ENCODE measurements at places on chromosomes 7 and 10.
A peak's percentile ranks its signal among the peaks of the same experiment; 100 is the strongest.

- DNase-seq = no peak
These were observed 695 bp upstream of the CLDN4 start for GRCh38 chr7:73829921-73830680.

DNA sequence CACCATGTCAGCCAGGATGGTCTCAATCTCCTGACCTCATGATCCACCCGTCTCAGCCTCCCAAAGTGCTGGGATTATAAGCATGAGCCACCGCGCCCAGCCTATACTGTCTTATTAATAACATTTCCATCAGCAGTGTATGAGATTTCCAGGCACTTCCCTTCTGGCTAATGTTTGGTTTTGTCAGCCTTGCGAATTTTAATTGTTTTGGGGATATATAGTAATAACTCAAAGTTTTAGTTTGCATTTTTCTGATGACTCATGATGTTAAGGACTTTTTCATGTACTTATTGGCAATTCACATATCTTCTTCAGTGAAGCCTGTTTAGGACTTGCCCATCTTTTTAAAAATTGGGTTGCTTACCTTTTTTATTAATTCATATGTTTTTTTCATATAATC lies 76.0 kb downstream of the TMEM270 start:
- no peak for DNase-seq

- no peak for DNase-seq
These were observed 98.3 kb upstream of the TCF7L2 start for GRCh38 chr10:112851588-112852211.

GRCh38 chr7:155973451-155973997 lies 161.3 kb upstream of the SHH start:
- peak; percentile 36 for DNase-seq

DNA sequence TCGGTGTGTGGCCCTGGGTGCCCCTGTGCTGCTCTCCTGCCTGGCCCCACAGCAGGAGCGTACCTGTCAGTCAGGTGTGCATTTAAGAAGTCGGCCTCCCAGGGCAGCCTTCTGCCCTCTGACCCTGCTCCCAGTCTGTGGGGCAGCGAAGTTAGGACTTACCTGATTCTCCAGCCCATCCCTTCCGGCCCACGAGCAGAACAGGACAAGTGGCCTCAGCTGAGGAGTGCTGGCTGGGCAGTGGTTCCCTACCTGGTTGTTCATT lies 24.7 kb downstream of the CTBP2 start:
- DNase-seq = no peak

- DNase-seq = peak; percentile 51
These were observed 82.1 kb downstream of the ZRANB1 start for GRCh38 chr10:125023862-125024496.

DNA sequence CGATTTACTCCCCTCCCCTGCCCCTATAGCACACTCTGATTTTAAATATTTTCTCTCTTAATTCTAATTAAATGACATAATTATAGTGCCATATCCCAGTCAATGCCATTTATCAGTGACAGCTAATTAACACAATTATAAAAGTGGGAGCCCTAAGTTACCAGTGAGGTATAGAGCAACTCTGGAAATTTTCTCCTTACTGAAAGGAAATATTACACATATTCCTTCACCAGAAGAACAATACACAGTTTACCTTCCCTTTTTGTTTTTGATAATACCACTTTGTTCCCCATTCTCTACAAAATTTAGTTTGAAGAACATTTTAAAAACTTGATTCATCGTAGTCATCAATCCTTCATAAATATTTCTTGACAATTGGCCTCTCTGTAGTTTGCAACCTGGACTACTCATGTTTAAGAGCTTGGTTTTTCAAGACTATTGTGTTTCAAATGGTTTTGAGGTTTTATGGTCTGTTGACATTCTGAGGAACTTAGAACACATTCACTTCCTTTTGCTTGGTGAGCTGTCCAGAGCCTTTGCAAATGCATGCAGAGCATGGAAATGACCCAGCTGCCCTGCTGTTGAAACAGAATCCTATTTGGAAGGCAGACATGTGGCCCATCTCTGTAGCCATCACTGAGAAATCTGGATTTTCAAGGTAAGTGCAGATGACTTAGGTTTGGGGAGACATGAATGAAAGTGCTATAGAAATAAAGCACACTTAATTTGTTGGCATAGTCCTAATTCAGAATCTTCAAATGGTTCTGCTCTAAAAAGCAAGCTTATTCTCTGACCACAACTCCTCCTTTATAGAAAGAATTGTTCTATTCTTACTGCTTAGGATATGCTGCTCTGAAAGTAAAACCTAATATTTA lies at the start of gene GPR141:
Gene GPR141 (plus strand): TSS at position 521 of the 875 bp plus-strand sequence. CDS start 56,628 bp downstream, outside the sequence.
- no peak for DNase-seq

Measured in pancreas (tissue), 10 donors.